ENCODE measurements at places on chromosomes 1 and 21. TPM values are rescaled to one million over a fixed set of nuclear protein-coding genes. Genes with fewer than 3 reads are reported as not detected.

GRCh38 chr1:179143322-179143721, 61.5 kb downstream of the TOR3A start:
- no peak overlapping the region for H3K4me3 ChIP-seq
- H3K36me3 ChIP-seq: no peaks in the 10 kb centered on the region
- DNase-seq: no peak
- H3K4me1 ChIP-seq: no peaks in the 10 kb centered on the region
- H3K27me3 ChIP-seq: no peaks in the 10 kb centered on the region

Gene RIPK4
- 32.6 TPM for total RNA-seq

- H3K27me3 ChIP-seq: no peaks in the 10 kb centered on the region
- no peak overlapping the region for H3K27ac ChIP-seq
- peak; percentile 48 for DNase-seq
- H3K4me3 ChIP-seq: no peak overlapping the region
- no peaks in the 10 kb centered on the region for H3K36me3 ChIP-seq
These were observed 5.2 kb downstream of the B3GALT6 start for GRCh38 chr1:1236945-1237873.

DNA sequence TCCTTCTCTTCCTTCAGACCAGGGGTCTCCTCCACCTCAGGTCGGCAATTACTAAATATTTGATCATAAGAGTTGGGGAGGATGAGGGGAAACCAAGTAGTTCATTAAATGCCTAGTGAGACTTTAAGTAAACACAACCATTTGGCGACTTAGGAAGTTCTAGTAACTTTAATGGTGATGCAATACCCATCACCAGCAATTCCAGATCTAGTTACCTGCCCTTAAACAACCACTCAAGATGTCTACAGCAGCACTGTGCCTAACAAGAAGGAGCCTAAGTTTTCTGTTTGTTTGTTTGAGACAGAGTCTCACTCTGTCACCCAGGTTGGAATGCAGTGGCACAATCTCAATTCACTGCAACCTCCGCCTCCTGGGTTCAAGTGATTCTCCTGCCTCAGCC, 56.6 kb upstream of the L1TD1 start:
- H3K4me1 ChIP-seq: no peaks in the 10 kb centered on the region
- H3K27ac ChIP-seq: no peak overlapping the region
- H3K4me3 ChIP-seq: no peak overlapping the region
- DNase-seq: no peak
- no peaks in the 10 kb centered on the region for H3K27me3 ChIP-seq
- no peaks in the 10 kb centered on the region for H3K36me3 ChIP-seq

Gene IFI44
- total RNA-seq: 42.3 TPM

Gene SORT1
- 169 TPM for total RNA-seq

DNA sequence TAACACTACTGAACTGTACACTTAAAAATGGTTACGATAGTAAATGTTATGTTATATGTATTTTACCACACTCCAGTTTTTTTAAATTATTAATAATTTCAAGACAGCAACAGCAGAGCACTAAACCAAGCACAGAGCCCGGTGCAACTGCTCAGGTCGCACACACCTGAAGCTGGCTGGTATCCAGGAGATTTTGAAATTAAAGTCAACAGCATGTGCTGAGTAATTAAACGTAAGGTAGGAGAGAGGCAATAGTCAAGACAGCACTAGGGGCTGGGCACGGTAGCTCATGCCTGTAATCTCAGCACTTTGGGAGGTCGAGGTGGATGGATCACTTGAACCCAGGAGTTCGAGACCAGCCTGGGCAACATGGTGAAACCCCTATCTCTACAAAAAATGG, 35.1 kb upstream of the SLC30A10 start:
- no peaks in the 10 kb centered on the region for H3K27me3 ChIP-seq
- no peaks in the 10 kb centered on the region for H3K4me1 ChIP-seq
- no peak for DNase-seq
- no peak overlapping the region for H3K27ac ChIP-seq

Gene AXDND1
- 0.57 TPM for total RNA-seq

DNA sequence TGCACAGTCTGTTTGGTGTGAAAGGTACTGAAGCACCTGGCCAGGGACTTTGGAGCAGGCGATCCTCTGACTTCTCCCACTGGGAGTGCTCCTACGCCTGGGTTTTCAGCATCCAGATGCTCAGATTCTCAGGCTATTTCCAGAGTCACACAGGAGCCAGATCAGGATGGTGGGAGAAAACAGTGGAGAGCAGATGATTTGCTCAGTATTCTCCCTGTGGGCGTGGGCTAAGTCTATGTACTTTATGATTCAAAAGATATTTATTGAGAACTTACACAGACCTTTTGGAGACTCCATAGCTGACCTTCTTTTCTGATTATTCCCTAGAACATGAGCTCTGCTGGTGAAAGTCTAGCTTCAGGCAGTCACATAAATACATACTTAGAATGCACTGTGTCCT, 134.6 kb downstream of the TENT5C start:
- DNase-seq: no peak
- no peaks in the 10 kb centered on the region for H3K27me3 ChIP-seq
- H3K4me1 ChIP-seq: no peaks in the 10 kb centered on the region
- H3K27ac ChIP-seq: no peak overlapping the region

DNA sequence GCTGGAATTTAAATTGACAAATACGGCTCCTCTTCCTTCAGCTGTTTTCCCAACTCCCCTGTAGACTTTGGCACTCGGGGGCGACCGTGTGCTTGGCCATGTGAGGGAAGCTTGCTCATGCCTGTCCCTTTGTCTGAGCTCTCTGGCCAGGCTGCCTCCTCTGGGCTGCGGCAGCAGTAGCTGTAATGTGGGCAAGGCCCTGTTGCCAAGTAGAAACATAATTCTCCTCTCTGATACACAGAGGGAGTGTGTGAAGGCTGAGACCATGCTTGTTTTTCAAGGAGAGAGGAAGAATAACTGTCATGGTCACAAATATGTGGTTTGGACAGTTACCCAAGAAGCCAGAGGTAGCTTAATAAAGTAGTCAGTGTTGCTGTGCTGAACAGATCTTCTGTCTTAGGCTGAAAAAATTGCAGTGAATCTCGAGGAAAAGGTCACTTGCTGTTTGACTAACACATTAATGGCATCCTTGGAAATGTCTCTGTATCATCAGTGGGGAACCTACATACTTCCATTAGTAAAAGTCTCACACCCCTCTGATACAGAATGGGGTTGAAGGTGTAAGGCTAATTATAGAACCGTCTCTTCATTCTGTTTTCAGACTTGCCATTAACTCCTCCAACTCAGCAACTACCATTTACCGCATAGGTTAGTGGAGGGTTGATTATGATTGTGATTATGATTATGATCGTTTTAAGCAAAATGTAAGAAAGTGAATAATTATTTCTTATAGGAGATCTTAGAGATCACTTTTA, 94.6 kb downstream of the TGFB2 start:
- no peak overlapping the region for H3K4me3 ChIP-seq
- no peak overlapping the region for H3K27ac ChIP-seq
- H3K36me3 ChIP-seq: no peaks in the 10 kb centered on the region
- no peaks in the 10 kb centered on the region for H3K4me1 ChIP-seq
- peak; percentile 49 for DNase-seq

Gene SYF2
- total RNA-seq: 53.8 TPM

DNA sequence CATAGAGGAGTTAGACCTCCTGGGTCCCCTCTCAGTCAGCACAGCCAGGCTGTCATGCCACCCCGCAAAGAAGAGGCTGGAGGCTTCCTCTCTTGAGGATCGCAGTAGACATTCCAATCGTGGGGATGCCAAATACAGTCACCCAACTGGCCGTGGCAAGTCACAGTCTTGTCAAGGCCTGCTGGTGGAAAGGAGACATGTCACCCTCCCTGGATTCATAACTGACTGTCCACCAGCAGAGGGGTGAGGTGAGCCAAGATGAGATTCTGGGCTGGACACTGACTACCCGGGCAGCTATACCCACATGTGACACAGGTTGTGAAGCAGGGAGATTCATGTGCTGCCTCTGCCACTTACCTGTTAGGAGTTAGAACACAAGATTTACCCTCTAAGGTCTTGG, 123.5 kb upstream of the NGF start:
- no peak for DNase-seq
- H3K4me1 ChIP-seq: no peaks in the 10 kb centered on the region
- H3K27me3 ChIP-seq: no peaks in the 10 kb centered on the region

GRCh38 chr1:31618916-31619846, 1.7 kb downstream of the HCRTR1 start:
- H3K27me3 ChIP-seq: peaks cover 3% of the 10 kb centered on the region
- H3K36me3 ChIP-seq: no peaks in the 10 kb centered on the region
- no peak for DNase-seq
- H3K4me3 ChIP-seq: no peak overlapping the region
- H3K27ac ChIP-seq: no peak overlapping the region

GRCh38 chr1:21326861-21327344, 36.6 kb upstream of the ECE1 start:
- peaks cover 31% of the 10 kb centered on the region for H3K4me1 ChIP-seq
- no peak overlapping the region for H3K27ac ChIP-seq
- no peak for DNase-seq
- H3K4me3 ChIP-seq: no peak overlapping the region
- H3K27me3 ChIP-seq: no peaks in the 10 kb centered on the region

DNA sequence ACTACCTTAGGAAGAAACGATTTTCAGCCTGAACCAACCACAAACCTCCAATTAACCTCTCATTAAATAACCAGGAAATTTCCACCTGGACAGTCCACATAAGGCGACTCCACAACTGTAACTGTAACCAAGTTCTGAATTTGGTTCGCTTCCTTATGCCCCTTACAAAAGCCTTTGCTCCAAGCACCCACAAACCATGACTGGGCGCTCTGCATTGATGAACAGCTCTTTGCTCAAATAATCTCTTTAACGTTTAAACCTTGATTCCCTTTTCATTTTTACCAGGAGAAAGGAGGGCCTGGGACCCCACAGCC, 38.2 kb upstream of the ZNF124 start:
- H3K4me3 ChIP-seq: peak overlapping the region; percentile 87
- H3K27ac ChIP-seq: peak overlapping the region; percentile 88
- H3K27me3 ChIP-seq: no peaks in the 10 kb centered on the region
- DNase-seq: no peak
- H3K36me3 ChIP-seq: no peaks in the 10 kb centered on the region

GRCh38 chr1:45883658-45884057, 80.2 kb downstream of the MAST2 start:
- no peaks in the 10 kb centered on the region for H3K4me1 ChIP-seq
- H3K27ac ChIP-seq: no peak overlapping the region

Gene GBP4
- total RNA-seq: 9.0 TPM

GRCh38 chr1:15397236-15397635, 12.5 kb upstream of the EFHD2 start:
- H3K27ac ChIP-seq: no peak overlapping the region
- no peaks in the 10 kb centered on the region for H3K36me3 ChIP-seq
- H3K4me1 ChIP-seq: no peaks in the 10 kb centered on the region
- no peak for DNase-seq
- no peaks in the 10 kb centered on the region for H3K27me3 ChIP-seq

DNA sequence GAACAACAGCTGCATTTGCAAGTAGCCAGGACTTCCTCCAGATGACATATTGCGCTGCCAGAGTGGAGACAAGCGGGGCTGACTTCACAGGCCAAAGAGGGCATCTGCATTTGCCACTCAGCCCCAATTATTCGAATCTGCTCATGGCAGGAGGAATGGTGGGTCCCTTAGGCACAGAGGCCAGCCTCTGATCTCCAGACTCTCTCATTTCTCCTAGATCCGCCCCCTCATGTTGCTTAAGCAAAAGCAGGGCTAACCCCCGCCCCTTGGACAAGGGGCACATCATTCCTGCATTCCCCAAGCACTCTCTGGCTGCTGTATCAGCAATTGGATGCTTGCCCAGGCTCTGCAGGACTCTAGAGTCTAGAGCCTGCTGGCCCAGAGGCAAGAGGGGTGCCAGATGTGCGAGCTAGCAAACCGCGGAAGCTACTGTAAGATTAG, 262.4 kb downstream of the ST6GALNAC3 start:
- peak; percentile 35 for DNase-seq
- no peak overlapping the region for H3K27ac ChIP-seq
- no peaks in the 10 kb centered on the region for H3K27me3 ChIP-seq

DNA sequence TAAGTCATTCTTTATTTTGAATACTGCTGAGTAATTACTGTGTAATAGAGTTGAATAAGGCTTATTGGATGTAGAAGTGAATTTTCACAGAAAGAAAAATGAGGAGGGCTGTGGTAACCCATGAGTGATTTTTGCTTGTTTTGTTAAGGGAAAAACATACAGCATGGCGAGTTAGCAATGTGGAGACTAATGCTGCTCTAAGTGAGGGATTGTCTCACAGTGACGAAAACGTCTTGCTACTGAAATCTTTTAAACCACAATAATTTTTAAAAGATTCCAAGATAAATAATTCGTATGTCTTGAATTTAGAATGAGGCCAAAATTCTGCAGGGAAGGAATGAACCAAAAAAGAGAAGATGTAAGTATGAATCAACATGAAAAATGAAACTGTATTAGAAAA, 16.2 kb upstream of the PLA2G4A start:
- no peaks in the 10 kb centered on the region for H3K4me1 ChIP-seq
- no peak for DNase-seq
- no peaks in the 10 kb centered on the region for H3K36me3 ChIP-seq
- H3K4me3 ChIP-seq: no peak overlapping the region

- no peak overlapping the region for H3K27ac ChIP-seq
- no peaks in the 10 kb centered on the region for H3K27me3 ChIP-seq
- H3K4me1 ChIP-seq: no peaks in the 10 kb centered on the region
- H3K4me3 ChIP-seq: no peak overlapping the region
- no peaks in the 10 kb centered on the region for H3K36me3 ChIP-seq
These were observed 12.0 kb upstream of the CCDC190 start for GRCh38 chr1:162872981-162873380.

- peak overlapping the region; percentile 53 for H3K4me3 ChIP-seq
- DNase-seq: no peak
- peaks cover 4% of the 10 kb centered on the region for H3K4me1 ChIP-seq
- no peaks in the 10 kb centered on the region for H3K36me3 ChIP-seq
These were observed 20.4 kb downstream of the H3-3A start for GRCh38 chr1:226082959-226083301.

GRCh38 chr1:19723874-19724273, 59.2 kb downstream of the HTR6 start:
- H3K4me1 ChIP-seq: no peaks in the 10 kb centered on the region
- H3K4me3 ChIP-seq: no peak overlapping the region
- peaks cover 11% of the 10 kb centered on the region for H3K36me3 ChIP-seq
- H3K27me3 ChIP-seq: no peaks in the 10 kb centered on the region
- DNase-seq: no peak

Gene SYCP1
- not detected for total RNA-seq

- H3K36me3 ChIP-seq: no peaks in the 10 kb centered on the region
- no peak for DNase-seq
- no peak overlapping the region for H3K27ac ChIP-seq
- H3K4me3 ChIP-seq: no peak overlapping the region
These were observed 275.2 kb downstream of the COL11A1 start for GRCh38 chr1:102833151-102833550.

- no peak overlapping the region for H3K4me3 ChIP-seq
- H3K4me1 ChIP-seq: peaks cover 3% of the 10 kb centered on the region
- no peak overlapping the region for H3K27ac ChIP-seq
- DNase-seq: no peak
- no peaks in the 10 kb centered on the region for H3K36me3 ChIP-seq
These were observed 31.1 kb downstream of the KPNA6 start for GRCh38 chr1:32138965-32139364.

Gene SLC1A7
- total RNA-seq: not detected

Gene CITED4
- 78.6 TPM for total RNA-seq
